Mesothelial cell of epicardium (in vitro differentiated cells): ENCODE measurements at places on chromosomes 13 and 19.

- DNase-seq = no peak
Observed at GRCh38 chr13:42152495-42152894, 104.0 kb downstream of the DGKH start.

DNA sequence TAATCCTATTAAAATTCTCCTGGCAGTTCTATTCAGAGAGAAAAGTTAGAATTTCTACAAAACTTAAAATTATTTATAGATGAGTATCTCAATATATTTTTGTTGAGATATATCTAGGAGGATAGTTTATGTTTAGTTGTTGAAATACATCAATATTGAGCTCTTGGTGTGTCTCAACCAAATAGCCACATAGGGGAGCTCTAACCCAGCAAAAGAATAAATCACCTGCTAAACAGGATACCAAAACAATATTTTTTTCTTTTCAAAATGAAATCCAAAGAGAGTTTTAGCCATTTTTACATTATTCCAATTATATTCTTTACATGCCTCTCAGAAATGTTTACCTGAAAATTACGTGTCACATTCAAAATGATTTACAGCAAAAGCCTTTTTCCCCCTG lies 954.7 kb downstream of the SLITRK6 start:
- no peak for DNase-seq

GRCh38 chr13:85799097-85799582 lies at the start of gene SLITRK6:
Gene SLITRK6 (minus strand): TSS chr13:85799419. CDS start chr13:85796508, 2,911 bp downstream.
- DNase-seq = no peak

DNA sequence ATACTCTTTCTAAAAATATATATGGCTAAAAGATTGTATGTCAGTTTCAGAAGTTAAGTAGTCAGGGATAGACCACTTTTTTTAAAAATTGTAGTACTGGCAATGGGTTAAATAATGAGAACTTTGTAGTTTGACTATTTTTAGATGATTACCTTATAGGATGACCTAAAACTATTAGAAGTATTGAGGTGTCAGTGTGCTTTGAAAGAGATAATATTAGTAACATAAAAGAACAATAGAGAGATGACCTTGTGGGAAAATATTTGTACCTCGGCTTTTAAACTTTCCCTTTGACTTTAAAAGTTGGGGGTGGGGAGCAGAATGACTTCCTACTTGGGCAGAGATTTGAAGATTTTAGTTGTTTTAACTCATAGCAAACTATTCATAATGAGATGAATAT lies 48.3 kb downstream of the SLAIN1 start:
- no peak for DNase-seq

DNA sequence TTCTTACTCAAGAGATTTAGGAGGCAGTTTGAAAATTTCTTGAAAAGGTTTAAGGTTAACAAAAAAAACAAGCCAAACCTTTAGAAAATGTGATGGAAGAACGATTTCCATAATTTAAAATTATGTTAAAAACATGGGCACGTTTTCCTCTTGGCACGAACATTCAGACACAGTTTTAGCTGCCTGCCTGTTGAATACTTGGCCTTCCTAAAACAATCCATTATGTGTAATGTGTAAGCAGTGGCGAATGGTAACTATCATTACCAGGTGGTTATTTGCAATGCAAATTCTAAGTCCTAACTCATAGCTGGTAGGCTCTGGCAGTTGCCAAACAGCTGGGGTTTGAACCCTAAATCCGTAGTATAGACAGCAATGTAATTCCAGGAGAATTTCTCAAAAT lies 1425.7 kb upstream of the SLC10A2 start:
- DNase-seq = no peak

DNA sequence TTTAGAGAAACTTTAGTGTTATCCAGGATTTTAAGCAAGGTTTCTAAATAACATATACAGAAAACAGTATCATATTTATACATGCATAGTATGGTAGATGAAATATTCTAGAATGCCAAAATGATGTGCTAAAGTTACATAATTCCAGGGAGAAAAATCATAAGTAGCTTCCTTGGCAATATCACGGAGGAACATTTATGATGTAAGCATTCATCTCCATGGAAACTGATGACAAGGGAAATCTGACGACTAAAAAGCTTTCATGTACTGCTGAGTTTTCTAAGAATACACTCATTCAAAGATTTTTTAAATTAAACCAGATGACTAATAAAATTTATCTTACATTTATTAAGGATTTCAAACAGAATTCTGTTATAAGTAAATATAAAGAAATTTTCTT lies 4.7 kb downstream of the TEX30 start:
- DNase-seq = no peak

DNA sequence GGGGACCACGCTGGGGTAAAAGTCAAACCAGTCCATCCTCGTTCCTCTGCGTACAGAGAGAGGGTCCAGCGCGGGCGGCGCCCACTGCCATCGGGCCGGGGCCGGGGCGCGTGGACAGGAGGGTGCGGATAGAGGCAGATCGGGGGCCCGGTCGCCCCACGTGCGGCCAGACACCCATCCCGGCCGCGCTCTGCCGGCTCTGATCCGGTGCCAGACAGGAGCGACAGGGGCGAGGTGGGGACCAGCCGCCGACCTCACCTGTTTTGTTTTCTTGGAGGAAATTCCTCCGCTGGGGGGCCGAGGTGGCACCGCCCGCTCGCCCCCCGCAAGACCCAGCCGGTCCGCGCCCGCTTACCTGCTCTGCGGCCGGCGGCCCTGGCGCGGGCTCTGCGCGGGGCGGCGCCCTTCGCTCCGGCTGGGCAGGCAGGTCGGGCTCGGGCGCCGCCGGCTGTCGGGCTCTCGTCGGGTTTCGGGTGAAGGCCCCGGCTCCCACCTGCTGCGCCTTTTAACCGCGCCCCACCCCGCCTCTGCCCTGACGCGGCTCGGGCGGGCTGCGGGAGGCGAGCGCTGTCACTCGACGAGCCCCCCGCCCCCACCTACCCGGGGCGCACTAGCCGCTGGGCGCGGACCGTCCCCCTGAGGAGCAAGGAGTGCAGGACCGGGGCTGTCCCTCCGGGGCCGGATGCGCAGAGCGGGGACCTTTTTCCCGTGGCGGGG lies at the start of gene GJB6:
Gene GJB6, minus strand, starts transcription at position 481 of the 717 bp plus-strand sequence. CDS start 8,839 bp downstream, outside the sequence.
- DNase-seq = no peak

GRCh38 chr19:43610493-43610892 lies 1.4 kb upstream of the SRRM5 start:
- no peak for DNase-seq

- DNase-seq = no peak
Observed at GRCh38 chr19:47129579-47129978, 1.1 kb upstream of the SAE1 start.

DNA sequence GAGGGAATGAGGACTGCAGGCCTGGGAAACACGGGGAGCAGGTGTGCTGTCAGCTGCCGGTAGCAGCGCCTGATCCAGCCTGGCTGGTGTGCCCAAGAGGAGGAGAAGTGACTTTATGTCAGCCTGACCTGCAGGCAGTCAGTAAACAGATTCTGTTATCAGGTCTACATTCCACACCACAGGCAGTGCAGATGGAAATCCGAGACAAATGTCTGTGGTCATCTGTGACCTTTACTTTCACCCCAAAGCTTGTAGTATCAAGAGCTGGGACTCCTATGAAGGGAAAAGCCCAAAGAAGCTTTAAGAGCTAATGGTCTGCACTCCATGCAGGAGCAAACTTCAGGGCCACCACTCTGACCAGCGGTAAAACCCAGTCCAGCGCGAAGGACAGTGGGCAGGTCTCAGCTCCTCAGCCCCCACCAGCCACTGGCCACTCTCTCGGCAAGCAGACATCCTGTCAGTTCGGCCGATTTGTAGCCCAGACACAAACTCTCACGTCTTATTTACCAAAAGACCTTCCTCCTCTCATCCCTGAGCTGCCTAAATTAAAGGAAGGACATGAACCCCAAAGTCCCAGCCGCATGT lies 7.7 kb downstream of the EPS15L1 start:
- DNase-seq = no peak

DNA sequence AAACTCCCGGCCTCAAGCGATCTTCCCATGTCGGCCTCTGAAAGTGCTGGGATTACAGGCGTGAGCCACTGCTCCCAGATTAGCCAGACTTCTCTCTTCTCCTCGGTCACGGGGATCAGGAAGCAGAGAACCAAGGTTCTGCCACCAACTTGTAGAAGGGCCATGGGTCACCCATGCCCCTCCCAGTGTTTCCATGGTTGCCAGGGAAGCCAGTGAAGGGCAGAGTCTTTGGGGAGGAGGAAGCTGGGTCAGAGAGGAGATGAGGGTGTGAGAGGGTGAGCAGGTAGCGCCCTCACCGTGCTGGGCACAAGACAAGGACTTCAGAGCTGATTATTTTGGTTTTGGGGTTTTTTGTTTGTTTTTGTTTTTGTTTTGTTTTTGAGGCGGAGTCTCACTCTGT lies 77.1 kb downstream of the GNG7 start:
- DNase-seq = no peak

DNA sequence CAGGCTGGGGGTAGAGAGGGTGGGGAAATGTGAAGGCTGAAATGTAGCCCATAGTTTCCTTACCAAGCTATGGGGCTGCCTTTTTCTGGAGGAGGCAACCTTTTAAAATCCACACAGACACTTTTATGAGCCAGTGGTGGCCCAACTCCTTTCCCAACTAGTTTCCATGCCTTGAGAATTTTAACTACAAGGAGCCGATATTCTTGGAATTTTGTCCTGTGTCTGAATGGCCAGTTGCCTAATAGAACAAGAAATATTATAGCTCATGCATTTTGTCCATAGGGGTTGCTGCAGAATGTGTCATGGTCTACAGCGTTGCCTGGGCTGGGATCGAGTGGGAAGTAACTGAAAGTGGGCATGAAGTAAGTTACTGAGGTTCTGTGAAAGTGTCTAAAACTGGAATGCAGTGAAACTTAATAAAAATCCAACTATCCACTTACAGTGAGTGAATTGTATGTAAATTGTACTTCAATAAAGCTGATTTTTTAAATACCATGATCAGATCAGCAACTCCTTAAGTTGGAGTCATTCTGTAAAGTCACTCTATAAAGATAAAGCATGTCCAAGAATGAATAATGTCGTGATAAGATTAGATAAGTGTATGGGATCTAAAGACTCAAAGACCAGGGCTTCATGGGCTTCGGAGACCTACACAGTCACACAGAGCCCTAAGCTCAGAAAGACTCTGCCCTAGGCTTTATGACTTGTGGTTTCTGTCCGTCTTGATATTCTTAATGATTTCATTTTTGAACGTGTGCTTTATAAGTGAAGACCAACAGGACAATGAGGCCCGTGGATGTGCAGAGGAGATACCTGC lies 122.6 kb upstream of the FNDC3A start:
- DNase-seq = no peak

DNA sequence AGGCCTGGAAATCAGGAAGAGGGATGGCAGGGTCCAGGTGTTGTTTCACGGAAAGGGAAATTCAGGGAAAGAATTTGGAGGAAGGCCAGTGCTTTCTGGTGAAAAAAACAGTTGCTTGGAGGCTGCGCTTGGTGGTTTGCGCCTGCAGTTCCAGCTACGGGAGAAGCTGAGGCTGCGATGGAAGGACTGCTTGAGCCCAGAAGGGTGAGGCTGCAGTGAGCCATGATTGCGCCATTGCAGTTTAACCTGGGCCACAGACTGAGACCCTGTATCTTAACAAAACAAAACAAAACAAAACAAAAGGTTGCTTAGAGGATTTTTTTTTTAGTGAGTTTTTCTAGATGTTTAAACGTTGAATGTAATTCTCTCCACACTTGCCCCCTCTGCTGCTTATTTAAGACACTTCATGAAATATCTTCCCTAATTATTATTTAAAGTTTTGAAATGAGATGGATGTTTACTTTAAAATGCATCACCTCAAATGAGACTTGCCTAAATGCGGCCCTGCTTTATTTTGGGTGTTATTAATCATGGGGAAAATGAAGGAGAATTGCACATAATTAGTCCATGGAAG lies 75.4 kb upstream of the TRPC4 start:
- no peak for DNase-seq

DNA sequence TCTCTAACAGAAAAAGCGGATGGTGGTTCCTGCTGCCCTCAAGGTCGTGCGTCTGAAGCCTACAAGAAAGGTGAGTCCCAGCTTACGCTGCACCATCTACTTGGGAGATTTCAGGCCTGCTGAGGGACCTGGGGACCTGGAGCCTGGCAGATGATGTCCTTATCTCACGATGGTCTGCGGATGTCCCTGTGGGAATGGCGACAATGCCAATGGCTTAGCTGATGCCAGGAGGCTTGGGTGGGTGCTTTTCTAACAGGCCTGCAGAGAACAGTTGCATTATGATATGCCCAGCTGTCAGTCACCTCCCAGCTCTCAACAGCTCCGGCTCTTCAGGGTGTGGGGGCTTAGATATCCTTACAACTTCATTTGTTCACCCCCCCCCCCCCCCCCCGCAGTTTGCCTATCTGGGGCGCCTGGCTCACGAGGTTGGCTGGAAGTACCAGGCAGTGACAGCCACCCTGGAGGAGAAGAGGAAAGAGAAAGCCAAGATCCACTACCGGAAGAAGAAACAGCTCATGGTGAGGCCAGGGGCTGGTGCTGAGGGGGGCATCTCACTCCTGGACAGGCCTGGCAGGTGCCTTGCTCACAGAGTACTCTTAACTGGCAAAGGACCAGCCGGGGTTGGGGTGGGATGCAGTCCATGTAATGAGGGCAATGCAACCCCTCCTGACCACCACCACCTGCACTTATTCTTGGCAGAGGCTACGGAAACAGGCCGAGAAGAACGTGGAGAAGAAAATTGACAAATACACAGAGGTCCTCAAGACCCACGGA lies 3.8 kb downstream of the RPL13A start:
- DNase-seq = no peak

GRCh38 chr19:3375221-3376090 lies 9.1 kb downstream of the NFIC start:
- DNase-seq = no peak

DNA sequence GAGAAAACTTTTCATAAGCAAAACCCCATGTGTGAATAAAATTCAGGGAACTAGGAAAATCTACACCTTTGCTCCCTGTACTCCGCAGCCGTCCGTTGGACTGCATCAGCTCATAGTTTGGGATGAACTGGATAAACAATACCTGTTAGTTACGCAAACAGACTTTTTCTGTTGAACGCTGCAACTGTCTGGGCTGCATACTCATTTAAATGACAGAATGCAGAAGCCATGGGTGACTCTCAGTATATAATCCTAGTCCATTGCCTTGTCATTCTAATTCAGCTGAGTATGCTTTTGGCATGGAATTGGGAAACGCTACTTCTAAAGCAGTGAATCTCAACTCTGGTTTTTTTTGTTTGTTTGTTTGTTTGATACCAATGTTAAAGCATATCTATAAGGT lies 151.6 kb downstream of the SLITRK1 start:
- DNase-seq = no peak

DNA sequence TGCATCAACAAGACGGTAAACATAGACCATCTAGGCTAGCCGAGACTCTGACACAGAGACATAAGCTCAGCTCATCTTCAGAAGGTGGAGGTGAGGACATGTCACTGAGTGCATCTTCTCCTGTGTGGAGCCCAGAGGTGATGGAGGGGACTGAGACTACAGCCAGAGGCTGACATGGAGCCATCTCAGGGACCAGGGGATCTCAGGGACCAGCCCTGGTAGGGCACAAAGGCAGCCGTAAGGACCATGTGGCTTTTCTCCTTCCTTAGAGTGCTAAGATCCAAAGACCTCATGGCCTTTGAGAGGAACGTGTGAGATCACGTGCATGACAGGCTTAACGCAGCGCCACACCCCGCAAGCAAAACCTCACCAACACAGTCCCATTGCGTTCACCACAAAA lies 126.9 kb downstream of the RAB20 start:
- DNase-seq = no peak
